ENCODE measurements at places on chromosomes 13 and 19.

DNA sequence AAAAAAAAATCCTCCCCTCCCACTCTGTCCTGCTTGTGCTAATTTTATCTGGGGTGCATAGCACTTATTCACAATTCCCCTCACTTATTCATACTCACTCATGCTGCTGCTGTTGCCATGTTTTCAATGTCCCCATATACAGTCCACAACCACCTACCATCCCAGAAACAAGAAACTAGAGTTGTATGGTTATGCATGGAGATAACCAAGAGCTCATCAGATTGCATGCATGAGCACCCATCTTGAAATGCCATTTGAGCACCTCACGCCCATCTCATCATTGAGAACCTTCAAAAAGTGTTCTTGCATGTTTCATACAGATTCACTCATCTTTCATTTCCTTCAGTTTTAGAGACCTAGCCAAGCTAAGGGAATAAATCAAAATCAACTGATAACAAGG is 15.1 kb upstream of the N4BP2L2 start:
- DNase-seq: no peak

- no peak for DNase-seq
These were observed 103.4 kb upstream of the POSTN start for GRCh38 chr13:37701972-37702371.

GRCh38 chr19:6660930-6661329 is 9.0 kb downstream of the TNFSF14 start:
- no peak for DNase-seq

DNA sequence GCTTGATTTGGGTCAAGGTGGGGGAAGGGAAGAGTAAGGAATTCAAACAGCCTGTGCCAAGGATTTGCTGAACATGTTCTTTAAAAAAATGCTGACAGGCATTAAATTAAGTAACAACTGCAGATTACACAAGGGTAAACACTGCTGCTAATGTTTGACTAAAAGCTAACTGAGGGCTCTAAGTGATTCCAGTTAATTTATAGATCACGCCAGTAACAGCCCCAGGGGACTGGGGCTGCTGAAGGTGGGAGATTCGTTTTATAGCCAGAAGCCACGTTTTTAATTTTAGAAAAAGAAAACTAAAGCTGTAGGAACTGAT is 321.7 kb downstream of the DLEU7 start:
- no peak for DNase-seq

GRCh38 chr19:7778081-7778480 is 15.0 kb downstream of the CLEC4M start:
- DNase-seq: no peak

- no peak for DNase-seq
These were observed 191.0 kb downstream of the SHISA2 start for GRCh38 chr13:25860862-25861261.

- no peak for DNase-seq
These were observed 34.1 kb downstream of the TMEM255B start for GRCh38 chr13:113792886-113793717.

DNA sequence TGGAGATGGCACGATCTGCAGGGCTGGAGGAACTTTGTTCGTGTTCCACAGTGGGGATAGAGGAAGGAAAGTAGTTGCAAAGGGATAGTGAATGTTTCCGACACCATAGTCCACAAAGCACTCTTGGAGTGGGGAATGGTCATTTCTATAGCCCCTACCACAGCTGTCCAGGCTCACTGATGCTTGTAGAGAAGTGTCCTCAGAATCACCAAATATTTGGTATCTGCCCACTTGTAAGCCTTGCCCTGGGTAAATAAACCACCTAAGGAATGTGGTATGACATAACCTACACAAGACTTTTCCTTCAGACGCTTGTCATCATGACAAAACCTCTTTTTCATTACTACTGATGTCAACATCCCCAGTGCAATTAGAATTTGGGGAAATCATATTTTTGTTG is 686.5 kb upstream of the ARGLU1 start:
- DNase-seq: no peak

DNA sequence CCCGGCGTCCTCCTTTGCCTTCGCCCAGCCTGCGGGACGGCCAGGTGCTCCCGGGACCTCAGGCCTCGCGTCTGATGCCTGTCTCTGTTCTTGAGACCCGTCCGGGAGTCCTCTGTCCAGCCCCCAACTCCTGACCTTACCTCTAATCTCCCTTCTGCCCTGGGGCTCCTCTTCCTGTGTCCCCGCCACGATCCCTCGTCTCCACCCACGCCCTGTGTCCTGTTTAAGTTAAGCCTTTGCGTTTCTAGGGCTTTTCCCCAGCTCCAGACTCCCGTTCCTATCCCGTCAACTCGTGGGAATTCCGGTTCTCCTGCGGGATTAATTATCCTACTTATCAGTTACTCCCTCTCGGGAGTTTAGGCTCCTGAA is 686 bp downstream of the LENG8 start:
- no peak for DNase-seq

Data from cerebellar nuclear complex (tissue), 1 donor.